ENCODE measurements at places on chromosomes 6 and 20.

DNA sequence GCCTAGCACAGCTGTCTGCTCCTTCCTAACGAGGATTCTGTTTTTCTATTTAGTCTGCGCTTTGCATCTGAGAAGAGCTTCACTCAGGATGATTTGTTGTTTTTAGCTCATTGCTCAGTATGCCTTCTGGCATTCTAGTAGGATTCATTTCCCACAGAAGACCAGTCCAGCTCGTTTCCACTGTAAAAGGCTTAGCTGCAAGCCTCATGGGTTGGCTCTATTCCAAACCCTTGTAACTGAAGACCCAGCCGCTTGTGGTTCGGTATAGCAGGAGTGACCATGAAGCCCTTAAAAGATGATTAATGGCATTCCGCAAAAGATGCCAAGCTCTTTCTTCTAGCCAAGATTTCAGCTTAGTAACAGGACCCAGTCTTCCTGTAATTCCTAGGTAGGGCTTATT lies 7.2 kb downstream of the ADGRF1 start:
- peak; percentile 73 for DNase-seq

DNA sequence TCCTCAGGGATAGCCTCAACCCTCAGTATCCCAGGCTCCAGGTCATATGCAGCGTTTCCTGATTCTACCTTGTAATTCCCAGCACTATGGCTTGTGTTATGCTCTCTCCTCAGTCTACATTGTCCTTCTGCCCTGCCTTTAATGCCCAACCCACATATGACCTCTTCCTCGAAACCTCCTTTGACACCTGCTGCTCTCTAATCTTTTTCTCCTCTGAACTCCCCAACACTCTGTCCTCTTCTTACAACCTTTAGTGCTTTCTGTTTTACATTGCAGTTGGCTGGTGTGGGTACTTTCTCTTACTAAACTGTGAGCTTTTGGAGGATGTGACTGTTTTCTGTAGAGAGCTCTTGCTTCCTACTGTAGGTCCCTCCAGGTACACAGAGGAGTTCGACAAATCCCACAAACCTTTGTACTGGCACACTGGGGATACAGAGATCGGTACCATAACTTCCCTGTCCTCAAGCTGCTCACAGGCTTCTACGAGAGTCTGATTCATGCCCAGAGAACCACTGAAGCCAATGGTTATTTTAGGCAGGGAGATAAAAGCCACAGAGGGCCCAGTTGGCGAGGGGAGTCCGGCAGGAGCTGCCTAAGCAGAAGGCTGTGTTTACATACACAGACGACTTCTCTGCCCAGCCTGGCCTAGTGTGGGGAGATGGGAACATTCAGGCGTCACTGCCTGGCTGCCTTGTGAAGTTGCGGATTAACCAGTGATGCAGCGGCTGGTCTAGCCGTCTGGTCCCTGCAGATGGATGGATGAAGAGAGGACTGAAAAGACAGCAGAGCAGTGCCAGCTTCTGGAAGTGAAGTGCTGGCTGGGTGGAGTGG lies 8.4 kb upstream of the EPB41L1 start:
- DNase-seq = no peak

- DNase-seq = peak; percentile 15
Measured at GRCh38 chr20:24470746-24471582, 1.5 kb downstream of the SYNDIG1 start.

GRCh38 chr6:113629256-113629655 lies 227.9 kb upstream of the MARCKS start:
- no peak for DNase-seq

GRCh38 chr6:1850840-1851157 lies 241.1 kb downstream of the FOXC1 start:
- DNase-seq = no peak

GRCh38 chr20:45968801-45969711 lies 2.9 kb downstream of the ZNF335 start:
- DNase-seq = no peak

GRCh38 chr20:21096321-21097043 lies 9.7 kb downstream of the LINC00237 start:
- peak; percentile 32 for DNase-seq

DNA sequence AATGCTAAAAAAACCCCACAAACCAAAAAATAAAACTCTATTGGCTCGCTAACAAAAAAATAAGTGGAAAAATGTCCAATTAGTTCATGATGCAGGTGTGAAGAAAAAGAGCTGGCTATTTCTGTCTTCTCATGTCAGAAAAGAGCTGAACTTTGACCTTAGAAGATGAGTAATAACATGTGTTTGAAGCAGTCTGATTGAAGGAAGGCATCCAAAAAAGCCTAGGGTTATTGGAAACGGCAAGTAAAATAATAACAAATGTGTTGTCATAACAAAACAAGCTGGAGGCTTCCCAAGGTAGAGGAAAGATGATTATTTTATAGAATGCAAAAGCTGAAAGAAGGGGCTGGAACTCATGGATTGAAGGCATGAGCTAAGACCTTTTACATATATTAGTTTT lies 94.4 kb upstream of the FAM184A start:
- no peak for DNase-seq

DNA sequence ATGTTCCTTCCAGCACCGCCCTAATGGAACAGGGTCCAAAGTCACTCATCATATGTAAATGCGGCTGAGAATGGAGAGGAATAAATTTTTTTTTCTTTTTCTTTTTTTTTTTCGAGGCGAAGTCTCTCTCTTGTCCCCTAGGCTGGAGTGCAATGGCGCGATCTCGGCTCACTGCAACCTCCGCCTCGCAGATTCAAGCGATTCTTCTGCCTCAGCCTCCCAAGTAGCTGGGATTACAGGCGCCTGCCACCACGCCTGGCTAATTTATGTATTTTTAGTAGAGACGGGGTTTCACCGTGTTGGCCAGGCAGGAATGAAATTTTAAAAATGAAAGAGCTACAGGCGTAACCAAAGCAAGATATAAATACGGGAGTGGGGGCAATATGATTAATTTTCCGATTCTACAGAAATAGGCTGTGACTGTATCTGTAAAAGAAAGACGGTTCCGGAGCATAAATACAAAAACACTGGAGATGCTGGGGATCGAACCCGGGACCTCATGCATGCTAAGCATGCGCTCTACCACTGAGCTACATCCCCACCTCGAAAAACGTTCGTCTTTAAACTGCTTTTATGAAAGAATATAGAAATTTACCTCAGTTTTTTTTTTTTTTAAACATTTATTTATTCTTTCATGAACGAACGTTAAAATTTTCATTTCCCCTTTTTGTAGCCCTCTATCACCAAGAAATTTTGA lies 132.2 kb downstream of the GPX5 start:
- peak; percentile 15 for DNase-seq

DNA sequence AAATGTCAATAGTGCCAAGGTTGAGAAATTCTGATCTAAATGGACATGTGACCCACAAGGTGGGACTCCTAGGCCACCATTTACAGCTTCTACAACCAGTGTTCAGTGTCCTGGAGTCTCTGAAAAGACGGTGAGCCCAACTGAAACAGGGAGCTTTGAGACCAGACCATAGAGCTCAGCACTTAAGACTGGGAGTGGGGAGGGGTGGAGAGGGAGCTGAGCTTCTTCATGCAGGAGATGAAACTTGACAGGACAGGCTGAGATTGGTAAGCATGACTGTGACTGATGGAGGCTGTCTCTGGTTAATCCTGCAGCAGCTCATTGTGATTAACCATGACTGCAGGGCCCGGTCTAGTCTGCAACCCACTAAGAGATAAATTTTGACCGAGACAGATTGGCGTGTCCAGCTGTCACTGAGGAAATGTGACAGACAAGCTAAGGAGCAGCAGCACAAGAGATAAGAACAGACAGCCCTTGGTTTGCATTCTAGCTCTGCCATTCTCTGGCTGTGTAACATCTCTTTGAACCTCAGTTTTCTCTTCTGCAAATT lies 1.4 kb upstream of the AAR2 start:
- no peak for DNase-seq
